ENCODE measurements at places on chromosomes 11 and 22.

DNA sequence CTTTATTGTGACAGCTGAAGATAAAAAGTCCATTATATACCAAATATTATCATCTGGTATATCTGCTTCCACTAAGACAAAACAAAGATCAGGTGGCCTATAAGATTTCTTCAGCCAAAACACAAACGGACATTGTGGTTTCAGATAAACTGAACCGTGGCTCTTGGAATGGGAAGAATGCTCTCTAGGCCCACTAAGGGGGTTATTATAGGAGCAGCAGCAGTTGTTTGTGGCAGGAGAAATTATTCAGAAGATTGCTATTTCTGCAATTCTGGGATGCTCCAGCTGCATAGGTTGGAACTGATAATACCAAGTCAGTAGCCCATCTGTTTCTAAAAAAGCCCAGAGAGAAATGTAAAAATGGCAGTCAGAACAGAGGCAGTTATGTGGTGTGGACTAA, 145.3 kb downstream of the NCAM1 start:
- DNase-seq, result peak; percentile 86

DNA sequence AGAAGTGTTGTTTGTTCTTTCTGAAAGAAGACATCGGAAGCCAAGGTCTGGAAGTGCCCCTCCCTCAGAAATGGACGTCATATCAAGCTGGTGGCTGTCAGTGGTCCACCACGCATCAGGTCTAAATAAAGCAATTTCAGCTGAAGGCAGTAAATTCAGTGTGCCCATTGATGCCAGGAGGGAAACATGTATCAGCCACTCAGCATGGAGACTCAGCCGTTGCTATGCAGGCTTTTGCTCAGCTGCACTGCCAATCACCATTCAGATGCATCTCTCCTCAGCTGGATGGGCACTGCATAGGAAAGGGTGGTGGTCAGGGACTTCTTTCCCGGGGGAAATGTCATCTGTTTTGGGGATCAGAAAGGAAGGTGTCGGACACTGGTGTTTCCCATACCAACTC, 878.2 kb downstream of the NTM start:
- no peak for DNase-seq

- no peak for DNase-seq
These were observed 5.1 kb downstream of the GRAMD4 start for GRCh38 chr22:46625113-46625842.

DNA sequence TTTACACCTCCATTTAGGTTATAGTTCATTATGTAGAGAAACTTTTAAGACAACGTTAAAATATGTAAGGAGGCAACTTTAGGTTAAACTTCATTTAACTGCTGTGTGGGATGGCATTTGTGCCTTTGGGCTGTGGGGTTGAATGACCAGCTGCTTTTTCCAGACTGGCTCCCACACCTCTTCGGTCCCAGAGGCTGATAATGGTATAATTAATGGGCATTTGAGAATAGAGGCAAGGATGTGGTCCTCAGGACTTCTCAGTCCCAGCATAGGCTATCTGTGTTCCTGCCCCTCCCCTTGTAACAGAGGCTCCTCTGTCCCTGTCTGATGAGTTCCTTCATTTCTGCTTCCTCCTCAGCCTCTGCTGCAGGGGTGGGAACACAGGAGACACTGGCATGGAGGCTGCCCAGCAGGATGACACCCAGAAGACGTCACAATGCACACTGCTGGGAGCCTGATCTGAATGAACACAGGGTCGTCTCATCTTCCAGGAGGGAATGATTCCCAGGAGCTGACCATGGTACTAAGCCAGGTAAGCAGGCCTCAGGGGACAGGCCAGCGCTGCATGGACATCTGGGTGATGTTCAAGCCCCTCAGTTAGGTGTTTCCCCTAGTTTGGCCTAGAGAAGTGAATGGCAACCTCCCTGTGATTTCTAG, 17.1 kb upstream of the GNAZ start:
- DNase-seq, result no peak

DNA sequence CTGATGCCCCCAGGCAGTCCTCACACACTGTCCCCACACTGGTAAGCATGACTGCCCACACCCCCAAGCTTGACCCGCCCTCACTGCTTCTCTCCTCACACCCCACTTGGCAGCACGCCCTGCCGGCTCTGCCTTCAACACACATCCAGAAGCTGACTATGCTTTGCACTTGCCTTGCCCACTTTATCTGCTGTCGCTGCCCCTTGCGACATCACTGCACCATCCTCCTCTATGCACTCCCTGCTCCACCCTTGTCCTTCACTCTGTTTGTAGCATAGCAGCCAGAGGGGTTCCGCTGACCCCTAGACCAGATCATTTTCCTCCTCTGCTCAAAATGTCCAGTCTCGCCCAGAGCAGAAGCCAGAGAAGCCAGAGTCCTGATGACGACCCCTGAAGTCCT, 25.3 kb upstream of the SLC25A1 start:
- no peak for DNase-seq
